Neural crest cell (in vitro differentiated cells): ENCODE measurements at places on chromosomes 12 and 14.

- peaks cover 5% of the 10 kb centered on the region for H3K27me3 ChIP-seq
- peaks cover 32% of the 10 kb centered on the region for H3K4me1 ChIP-seq
- no peak overlapping the region for H3K4me3 ChIP-seq
- H3K27ac ChIP-seq, result no peak overlapping the region
- DNase-seq, result no peak
Observed at GRCh38 chr12:54369597-54370131, 5.4 kb upstream of the GPR84 start.

DNA sequence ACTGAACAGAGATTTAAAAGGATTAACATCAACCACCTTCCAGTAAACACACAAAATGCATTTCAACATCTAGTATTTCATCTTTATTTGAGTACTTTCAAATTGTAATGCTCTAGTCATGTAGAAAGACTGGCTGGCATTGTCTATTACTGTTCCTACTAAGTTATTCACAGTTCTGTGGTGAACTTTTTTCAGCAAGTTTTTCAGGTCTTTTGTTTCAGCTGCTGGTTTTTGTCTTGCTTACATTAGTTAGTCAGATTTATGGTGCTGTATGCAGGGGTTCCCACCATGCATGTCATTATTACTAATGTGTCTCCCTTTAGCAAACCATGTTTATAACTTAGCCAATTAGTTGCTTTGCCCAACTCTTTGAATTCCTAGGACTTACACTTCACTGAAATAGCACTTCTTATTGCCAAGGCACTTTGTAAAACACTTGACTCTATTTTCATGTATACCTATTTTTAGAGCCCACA is 253.4 kb upstream of the KITLG start:
- no peaks in the 10 kb centered on the region for H3K27me3 ChIP-seq
- no peak overlapping the region for H3K27ac ChIP-seq
- H3K4me3 ChIP-seq, result no peak overlapping the region
- H3K36me3 ChIP-seq, result peaks cover 5% of the 10 kb centered on the region
- no peak for DNase-seq

DNA sequence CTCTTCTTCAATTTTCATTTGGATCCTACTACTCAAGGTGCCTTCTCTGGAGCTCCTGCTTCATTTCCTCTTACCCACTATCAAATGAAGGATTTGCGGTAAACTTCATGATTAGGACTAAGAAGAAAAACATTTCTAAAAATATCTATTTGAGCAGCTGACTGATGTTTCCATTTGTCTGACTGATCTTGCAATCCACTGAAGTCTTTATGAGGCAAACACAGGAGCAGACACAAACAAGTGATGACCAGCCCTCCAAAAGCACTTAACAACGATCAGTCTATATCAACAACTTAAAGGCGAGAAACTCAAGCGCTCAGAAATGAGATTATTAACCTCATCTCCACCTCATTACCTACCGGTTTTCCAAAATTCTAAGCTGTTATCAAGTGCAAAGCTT is 26.2 kb downstream of the OSBPL8 start:
- no peak overlapping the region for H3K27ac ChIP-seq
- no peak for DNase-seq
- peaks cover 16% of the 10 kb centered on the region for H3K36me3 ChIP-seq
- no peaks in the 10 kb centered on the region for H3K27me3 ChIP-seq
- H3K4me1 ChIP-seq, result peaks cover 6% of the 10 kb centered on the region

DNA sequence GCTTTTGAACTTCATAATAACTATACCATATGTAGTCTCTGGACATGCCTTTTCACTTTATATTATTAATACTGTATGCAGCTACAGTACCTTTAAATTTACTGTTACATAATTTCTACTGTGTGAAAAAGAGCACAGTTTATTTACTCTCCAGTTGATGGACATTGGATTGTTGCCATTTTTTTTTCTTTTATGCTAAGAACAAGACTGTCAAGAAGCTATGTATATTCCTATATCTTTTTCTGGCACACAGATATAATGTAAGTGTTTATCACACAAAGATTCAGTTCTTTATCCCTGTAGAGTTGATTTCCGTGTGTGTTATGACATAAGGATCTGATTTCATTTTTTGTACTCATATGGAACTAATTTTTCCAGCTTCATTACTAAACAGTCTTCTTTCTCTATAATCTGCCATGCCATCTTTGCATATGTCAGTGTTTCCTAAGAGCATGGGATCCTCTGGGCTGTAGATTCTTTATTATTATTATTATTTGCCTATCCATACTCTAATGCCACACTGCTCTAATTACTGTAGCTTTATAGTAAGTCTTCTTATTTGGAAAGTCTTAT is 593.0 kb upstream of the ATP2B1 start:
- no peak overlapping the region for H3K4me3 ChIP-seq
- no peaks in the 10 kb centered on the region for H3K27me3 ChIP-seq
- H3K27ac ChIP-seq, result no peak overlapping the region
- H3K4me1 ChIP-seq, result no peaks in the 10 kb centered on the region

DNA sequence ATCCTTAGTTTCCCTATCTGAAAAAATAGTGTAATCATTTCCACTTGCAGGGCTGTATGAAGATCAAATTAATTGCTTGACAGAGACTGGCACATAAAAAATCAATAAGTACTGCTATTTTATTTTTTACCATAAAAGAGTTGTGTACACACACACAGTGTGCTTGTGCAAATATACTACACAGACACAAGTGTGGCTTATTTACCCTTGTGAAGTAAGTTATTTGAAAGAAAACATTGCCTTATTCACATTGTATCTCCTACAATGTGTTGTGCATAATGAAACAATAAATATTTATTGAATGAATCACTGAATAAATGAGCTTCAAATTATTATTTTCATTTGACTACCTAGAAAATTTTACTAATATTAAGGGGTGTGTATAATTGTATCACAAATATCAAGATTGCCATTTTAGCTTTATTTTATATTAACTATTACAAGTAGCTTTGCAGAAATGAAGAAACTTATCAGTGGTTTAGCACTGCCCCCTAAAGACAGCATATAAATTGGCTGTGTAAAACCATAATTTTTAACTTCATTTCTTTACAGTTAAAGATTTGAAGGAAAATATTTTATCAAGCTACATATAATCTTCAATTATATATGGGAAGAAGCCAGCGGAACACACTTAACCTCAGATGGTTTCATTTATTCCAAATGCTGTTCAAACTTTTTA is 11.3 kb downstream of the GARIN6 start:
- H3K4me3 ChIP-seq, result no peak overlapping the region
- no peaks in the 10 kb centered on the region for H3K4me1 ChIP-seq
- H3K36me3 ChIP-seq, result no peaks in the 10 kb centered on the region
- no peak overlapping the region for H3K27ac ChIP-seq
- no peaks in the 10 kb centered on the region for H3K27me3 ChIP-seq

- no peaks in the 10 kb centered on the region for H3K27me3 ChIP-seq
- peak overlapping the region; percentile 59 for H3K27ac ChIP-seq
- DNase-seq, result no peak
- H3K36me3 ChIP-seq, result no peaks in the 10 kb centered on the region
- peaks cover 10% of the 10 kb centered on the region for H3K4me1 ChIP-seq
Observed at GRCh38 chr14:50060871-50061663, 55.3 kb downstream of the VCPKMT start.

DNA sequence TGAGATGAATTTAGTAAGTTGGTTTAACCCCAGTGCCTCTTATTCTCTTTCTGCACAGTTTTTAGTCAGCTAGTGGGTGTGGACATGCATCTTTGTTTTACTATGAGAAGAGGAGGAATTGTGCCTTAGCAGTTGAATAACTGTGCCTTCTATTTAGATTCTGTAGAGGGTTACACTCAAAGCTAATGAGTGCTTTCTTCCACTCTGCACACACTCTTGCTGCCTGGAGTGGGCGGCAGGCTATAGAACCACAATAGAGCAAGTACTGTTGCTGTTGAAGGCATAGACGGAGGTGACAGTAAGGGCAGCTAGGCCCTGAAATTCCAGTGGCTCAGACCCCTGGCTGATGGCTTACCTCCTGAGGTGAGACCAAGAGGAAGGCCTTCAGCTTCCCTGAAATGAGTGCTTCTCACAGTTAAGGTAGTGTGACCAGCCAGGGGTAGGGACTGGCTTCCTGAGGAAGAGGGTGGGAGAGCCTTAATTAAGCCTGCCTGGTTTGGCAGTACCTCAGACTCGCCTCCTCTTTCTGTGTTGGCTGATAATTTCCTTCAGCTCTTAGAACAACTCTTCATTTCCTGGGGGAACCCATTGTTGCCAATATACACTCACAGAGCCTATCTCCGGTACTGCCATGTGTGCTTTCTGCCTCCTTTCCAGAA is 24.7 kb downstream of the SUSD6 start:
- no peak overlapping the region for H3K4me3 ChIP-seq
- no peak overlapping the region for H3K27ac ChIP-seq
- peaks cover 60% of the 10 kb centered on the region for H3K4me1 ChIP-seq
- no peak for DNase-seq

- no peak for DNase-seq
- H3K4me3 ChIP-seq, result no peak overlapping the region
- no peaks in the 10 kb centered on the region for H3K36me3 ChIP-seq
- no peaks in the 10 kb centered on the region for H3K4me1 ChIP-seq
- H3K27ac ChIP-seq, result no peak overlapping the region
Observed at GRCh38 chr14:101039755-101040138, 136.2 kb upstream of the RTL1 start.

GRCh38 chr14:41360126-41360525 is 246.6 kb upstream of the LRFN5 start:
- no peak overlapping the region for H3K27ac ChIP-seq
- no peak for DNase-seq
- H3K4me1 ChIP-seq, result no peaks in the 10 kb centered on the region
- no peaks in the 10 kb centered on the region for H3K36me3 ChIP-seq
- no peak overlapping the region for H3K4me3 ChIP-seq

GRCh38 chr14:61388976-61389576 is 67.7 kb downstream of the PRKCH start:
- H3K36me3 ChIP-seq, result no peaks in the 10 kb centered on the region
- no peak overlapping the region for H3K27ac ChIP-seq
- no peaks in the 10 kb centered on the region for H3K27me3 ChIP-seq
- no peak for DNase-seq

DNA sequence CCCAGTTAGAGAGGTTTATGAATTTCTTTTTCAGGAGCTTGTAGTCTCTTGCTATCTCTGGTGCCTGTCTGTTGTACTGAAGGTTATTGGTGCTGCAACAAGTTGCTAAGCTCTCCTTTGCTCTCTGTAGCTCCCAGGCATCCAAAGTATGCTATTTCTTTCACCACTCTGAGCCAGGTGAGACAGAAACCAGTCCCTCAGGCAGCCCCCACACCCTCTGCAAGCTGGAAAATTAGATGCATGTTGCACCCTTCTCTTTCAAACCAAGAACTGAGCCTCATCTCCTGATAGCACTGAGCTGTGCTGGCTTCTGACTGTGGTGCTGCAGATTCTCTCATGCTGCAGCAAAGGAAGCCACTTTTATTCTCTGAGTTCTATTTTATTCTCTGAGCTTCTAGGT is 9.6 kb upstream of the TRIM9 start:
- no peak overlapping the region for H3K27ac ChIP-seq
- no peaks in the 10 kb centered on the region for H3K4me1 ChIP-seq
- H3K36me3 ChIP-seq, result no peaks in the 10 kb centered on the region

DNA sequence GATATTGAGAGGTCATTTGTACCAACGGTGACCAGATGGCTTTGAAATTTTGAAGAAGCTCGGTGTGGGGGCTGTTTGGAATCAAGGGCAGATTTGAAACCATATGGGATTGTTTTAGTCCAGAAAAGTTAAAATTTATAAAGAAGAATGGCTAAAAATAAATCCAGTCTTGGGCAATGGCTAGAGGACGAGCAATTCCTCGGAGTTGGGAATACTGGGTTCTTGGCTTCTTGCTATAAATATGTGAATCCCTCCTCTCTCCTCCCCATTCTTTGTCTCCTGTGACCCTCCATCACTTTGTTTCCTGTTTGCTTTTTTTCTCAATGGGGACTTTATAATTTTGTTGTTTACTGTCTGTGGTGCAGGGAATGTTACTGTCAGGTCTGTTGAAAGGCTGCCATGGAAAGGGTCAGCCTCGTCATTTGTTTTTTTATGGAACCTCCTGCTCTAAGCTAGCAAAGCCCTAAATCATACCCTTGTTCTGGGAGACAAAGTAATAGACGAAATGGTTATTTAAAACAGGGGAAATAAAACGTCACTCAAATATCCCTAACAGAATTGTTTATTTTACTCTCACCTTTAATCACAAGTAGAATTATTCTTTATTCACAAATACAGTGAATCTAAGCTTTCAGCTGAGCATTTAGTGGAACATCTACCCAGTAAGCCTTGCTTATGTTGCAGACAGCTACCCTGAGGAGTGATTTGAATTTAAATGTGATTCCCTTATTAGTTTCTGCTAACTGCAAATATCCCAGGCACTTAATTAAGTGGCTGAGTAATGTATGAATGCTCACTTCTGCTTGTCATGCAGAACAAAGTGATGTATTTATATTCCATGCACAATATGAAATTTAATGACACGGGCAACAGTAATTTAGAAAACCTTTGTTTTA is 273.1 kb upstream of the NOVA1 start:
- H3K4me3 ChIP-seq, result no peak overlapping the region
- H3K27me3 ChIP-seq, result no peaks in the 10 kb centered on the region
- peaks cover 33% of the 10 kb centered on the region for H3K4me1 ChIP-seq
- peak overlapping the region; percentile 91 for H3K27ac ChIP-seq
- no peaks in the 10 kb centered on the region for H3K36me3 ChIP-seq

DNA sequence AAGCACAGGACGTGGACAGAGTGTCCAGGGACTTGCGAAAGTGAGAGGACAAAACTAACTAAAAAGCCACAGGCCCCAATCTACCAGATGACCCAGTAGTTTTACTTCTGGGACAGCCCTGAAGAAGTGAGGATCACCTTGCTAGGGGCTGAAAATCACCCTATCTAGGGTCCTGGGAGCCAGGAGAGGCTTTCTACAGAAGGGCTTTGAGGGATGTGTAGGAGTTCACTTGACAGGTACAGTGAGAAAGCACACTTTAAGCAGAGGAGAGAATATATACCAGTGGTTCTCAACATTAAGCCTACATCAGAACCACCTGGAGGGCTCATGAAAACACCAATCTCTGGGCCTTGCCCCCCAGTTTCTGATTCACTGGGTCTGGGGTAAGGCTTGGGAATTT is 60.8 kb downstream of the ZNF664 start:
- no peak overlapping the region for H3K4me3 ChIP-seq
- no peaks in the 10 kb centered on the region for H3K27me3 ChIP-seq
- H3K27ac ChIP-seq, result no peak overlapping the region
- H3K4me1 ChIP-seq, result peaks cover 30% of the 10 kb centered on the region

DNA sequence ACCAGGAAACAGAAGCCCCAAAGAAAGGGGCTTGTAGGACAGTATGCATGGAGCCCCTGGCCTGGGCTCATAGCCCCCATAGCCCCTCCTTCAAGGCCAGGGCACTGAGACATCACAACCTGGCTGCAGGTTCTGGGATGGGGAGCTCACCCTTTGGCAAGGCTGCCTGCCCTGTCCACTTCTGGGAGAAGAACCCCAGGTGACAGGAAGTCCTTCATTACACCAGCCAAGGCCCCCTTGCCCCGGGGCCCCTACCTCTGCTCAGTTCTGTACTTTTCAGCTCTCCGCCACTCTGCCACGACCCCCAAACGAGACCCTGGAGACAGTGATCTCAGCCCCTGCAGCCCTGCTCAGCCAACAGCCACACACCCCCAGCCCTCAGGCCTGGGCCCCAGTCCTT is 223.2 kb upstream of the RTL1 start:
- peaks cover 10% of the 10 kb centered on the region for H3K27me3 ChIP-seq
- H3K4me1 ChIP-seq, result peaks cover 14% of the 10 kb centered on the region
- no peaks in the 10 kb centered on the region for H3K36me3 ChIP-seq
- no peak for DNase-seq
- H3K4me3 ChIP-seq, result no peak overlapping the region
- H3K27ac ChIP-seq, result no peak overlapping the region

GRCh38 chr12:104699489-104700190 is 242.9 kb downstream of the CHST11 start:
- H3K4me1 ChIP-seq, result peaks cover 19% of the 10 kb centered on the region
- DNase-seq, result no peak
- H3K27me3 ChIP-seq, result peaks cover 4% of the 10 kb centered on the region
- no peaks in the 10 kb centered on the region for H3K36me3 ChIP-seq
- no peak overlapping the region for H3K4me3 ChIP-seq
- no peak overlapping the region for H3K27ac ChIP-seq
